Activated CD4-positive, alpha-beta T cell treated with anti-CD3 and anti-CD28 coated beads, Interleukin-10, Interleukin-2, amounts not matched to agents 100 ng/mL and 50 ng/mL, durations not matched to agents 16 hours and 8 hours (primary cell): ENCODE measurements at places on chromosomes 2 and 18.

DNA sequence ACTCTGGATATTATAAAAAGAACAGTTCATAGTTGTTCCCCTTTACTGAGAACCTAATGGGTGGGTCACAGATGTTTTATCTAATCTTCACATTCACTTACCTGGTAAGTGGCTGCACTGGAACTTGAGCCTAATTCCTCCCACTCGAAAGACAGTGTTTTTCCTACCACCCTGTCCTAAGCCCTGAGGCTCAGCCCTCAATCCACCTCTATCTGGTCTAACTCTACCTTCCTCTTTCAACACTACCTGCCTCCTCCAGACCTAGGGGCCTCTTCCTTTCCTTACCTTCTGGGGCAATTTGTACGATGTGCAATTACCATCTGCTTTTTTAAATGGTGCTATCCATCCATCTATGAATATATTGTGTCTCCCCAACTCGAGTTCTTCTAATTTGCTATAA is 9.7 kb upstream of the KIF3C start:
- no peak for DNase-seq

GRCh38 chr2:219441451-219442255 is 7.0 kb downstream of the SPEG start:
- no peak for DNase-seq

DNA sequence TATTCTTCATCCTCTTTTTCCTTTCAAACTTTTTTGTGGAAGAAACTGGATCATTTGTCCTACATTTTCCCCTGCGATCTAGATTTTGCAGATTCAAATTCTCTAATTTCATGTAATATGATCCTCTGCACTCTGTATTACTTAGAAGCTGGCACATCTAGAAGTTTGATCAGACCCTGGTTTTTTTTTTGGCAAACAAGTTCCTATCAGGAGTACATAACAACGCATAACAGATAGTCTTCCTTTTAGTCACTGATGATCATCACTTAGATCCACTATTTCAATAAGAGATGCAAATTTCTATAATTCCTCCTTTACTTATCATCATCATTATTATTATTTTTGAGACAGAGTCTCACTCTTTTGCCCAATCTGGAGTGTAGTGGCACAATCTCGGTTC is 117.1 kb downstream of the CDH2 start:
- no peak for DNase-seq

DNA sequence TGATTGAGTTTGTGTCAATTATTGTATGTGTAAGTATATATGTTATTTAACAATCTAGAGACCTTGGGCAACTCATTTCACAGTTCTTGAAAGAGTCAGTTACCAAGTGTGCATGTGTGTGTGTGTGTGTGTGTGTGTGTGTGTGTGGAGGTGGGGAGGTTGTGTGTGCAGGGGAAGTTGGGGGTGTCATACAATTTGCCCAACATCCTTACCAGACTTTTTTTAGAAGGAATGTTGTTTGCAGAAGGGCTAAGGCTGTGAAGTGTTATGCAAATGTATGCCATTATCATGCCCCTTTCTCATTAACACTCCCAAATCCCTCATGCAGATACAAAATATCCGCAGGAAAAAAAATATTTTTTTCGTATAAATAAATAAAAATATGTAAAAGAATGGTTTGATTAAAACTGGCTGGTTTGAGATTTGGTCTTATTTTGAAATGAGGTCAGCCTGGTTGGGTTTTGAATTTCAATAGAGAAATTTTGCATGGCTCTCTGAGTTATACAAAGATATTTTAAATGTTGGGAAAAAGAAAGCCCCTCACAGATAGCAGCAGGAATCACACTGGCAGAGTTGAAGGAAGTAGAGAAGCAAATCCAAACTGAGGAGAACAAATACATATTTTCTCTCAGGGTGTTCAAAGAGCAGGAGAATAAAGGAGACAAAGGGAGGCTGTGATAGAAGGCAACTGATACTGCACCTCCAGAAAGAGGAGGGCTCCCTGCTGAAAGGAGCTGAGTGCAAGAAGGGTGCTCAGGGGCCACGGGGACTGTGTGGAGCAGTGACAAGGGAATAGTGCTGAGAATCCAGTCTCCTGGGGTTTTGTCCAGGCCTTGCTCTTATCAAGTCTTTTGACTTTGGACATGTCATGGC is 1365.5 kb upstream of the CELF4 start:
- no peak for DNase-seq

DNA sequence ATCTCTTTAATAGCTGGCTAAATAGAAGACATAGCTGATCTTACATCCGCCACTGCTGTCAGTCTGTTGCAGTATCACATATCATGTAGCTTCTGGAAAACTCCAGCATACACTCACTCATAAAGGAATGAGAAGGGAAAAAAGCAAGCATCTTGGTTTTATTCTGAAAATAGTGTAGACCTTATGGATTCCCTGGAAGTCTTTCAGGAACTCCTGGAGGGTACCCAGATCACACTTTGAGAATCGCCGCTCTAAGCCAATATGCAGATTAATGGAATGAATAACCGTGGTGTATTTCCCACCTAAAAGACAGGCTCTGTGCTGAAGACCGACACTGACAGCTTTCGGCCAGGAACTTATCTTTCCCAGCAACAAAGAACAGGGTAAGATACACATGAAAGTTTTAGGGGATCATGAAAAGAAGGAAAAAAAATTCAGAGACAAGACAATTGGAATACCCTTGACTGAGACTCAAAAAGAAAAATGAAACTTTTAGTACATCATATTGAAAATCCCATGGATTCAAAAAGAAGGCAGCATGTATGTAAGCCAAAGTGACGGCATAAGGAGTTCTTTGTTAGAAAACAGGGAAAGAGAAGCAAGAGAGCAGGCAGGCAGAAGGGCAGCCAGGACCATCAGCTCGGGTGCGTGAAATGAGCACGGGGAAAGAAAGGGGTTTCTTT is 56.4 kb upstream of the SEC11C start:
- no peak for DNase-seq
